ENCODE measurements at places on chromosomes 1 and 21.

DNA sequence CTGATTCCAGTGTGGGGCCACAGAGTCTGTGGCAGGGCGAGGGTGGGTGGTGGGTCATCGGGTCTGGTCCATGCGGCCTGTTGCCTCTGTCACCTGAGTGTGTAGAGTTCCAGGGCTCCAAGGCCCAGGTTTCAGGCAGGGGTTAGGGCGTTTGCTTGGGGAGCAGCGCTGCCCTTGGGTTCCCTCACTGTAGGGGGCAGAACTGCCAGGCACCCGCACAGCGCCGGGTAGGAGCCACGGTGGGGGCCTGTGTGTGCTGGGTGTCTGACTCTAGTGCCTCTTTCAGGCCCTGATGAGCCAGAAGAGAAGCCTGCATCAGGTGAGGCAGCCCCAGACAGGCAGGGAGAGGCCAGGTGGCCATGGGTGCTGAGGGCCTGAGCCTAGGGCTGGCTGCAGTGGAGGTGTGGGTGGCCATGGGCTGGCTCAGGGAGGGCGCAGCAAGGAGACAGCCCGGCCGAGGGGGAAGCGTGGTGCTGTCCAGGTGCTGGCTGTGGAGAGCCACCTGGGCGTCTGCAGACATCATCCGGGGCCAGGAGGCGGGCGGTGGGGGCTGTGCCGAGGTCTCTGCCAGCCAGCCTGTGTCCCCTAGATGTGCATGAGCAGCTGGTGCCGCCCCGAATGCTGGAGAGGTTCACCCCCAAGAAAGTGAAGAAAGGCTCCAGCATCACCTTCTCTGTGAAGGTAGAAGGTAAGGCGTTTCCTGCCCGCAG, 72.3 kb downstream of the TRIM11 start:
- no peak for DNase-seq

DNA sequence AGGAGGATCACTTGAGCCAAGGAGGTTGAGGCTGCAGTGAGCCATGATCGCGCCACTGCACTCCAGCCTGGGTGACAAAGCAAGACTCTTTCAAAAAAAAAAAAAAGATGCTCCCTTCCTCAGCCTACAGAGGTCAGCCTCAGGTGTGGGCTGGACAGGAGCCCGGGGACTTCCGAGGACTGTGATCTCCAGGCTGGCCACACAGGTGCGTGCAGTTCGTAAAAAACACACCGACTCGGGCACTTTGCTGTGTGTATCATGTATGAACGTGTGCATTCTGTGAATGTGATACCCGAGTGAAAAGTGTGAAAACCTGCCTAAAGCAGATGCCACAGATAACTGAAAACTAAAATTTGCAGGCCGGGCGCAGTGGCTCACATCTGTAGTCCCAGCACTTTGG, 8.4 kb upstream of the CCDC27 start:
- no peak for DNase-seq

DNA sequence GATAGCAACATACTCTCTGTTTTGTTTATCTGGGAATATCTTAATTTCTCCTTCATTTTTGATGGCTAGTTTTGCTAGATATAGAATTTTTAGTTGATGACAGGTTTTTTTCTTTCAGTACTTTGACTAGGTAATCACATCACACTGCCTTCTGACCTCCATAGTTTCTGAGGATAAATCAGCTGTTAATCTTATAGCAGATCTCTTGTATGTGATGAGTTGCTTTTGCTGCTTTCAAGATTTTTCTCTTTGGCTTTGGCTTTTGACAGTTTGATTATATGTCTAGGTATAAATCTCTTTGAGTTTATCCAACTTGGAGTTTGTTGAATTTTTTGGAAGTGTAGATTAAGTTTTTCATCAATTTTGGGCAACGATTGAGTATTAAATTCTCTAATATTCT, 142.6 kb downstream of the ZNF644 start:
- DNase-seq = no peak

GRCh38 chr21:14519000-14519399, 27.1 kb downstream of the SAMSN1 start:
- no peak for DNase-seq

- DNase-seq = no peak
Observed at GRCh38 chr1:107963601-107964335, 1.2 kb downstream of the VAV3 start.

DNA sequence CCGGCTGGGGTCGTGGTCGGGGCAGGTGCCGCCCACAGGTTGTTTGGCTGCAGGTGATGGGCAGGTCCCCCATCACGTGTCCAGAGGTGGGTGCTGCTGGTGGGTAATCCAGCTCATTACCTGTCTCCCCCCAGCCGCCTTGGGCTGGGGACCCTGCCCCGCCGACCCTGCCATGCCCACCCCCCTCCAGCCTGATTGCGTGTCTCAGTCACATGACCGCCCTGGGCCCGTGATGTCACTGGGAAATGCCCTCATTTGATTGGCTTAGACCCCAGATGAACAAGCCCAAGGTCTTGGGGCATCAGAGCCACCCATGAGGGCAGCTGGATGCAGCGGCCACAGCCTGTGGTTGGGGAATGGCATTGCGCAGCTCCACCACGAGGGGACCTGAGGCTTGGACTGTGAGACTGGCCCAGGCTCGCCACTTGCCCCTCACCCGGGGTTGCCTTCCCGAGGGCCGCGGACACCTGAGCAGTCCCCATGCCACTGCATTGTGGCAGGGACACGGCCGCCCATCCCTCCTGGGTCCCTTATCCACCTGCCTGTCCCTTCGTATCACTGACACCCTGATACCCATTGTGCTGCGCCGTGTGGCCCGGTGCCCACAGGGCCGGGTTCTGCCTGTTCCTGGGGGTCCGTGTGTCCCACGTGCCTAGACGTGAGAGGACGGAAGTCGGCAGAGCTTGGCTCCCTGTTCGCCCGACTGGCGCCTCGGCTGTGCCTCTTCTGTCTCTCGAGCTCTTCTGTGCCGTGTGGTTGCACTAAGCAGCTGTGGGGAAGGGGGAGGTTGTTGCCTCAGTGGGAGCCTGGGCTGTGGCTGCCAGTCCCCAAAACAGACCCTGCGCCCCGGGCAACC, 68.0 kb downstream of the FAAP20 start:
- no peak for DNase-seq

DNA sequence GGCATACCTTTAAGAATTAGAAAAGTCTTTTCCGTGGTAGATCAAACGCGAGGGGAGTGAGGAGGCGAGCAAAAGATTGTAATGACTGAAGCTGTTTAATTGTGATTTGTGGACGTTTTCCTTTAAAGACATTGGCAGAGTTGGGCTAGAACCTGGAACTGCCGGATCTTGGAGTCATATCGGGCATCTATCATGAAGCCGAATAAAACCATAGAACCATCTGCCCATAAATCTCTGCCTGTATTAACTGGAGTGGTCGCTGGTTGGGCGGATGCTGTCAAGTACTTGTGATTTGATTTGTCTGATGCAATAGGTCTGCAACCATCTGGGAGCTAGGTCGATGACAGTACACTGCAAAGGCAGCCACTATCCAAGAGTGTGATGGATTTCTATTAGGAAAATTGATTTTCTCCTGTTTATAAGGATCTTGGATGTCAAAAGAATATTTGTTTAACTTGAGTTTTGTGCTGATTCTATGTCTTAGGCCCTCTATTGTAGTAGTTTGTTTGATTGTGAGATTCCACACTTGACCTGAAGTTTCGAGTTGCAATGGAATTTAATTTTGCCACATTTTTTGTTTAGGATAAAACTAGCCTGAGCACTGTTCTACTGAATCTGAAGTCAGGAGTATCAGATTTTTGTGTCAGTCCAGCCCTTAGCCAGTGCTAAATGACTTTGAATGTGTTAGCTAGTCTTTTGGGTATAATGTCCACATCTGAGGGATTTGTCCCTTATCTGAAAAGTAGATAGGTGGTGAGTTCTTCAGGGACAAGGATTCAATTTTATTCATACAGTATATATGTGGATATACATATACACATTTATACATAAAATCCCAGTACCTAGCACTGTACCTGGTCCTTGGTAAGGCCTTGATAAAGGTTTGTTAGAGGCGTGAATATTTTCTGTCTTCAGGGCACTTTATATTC, 1.2 kb downstream of the SARS1 start:
- DNase-seq = peak; percentile 27

- DNase-seq = no peak
Observed at GRCh38 chr1:175487956-175488355, 255.4 kb downstream of the TNR start.

DNA sequence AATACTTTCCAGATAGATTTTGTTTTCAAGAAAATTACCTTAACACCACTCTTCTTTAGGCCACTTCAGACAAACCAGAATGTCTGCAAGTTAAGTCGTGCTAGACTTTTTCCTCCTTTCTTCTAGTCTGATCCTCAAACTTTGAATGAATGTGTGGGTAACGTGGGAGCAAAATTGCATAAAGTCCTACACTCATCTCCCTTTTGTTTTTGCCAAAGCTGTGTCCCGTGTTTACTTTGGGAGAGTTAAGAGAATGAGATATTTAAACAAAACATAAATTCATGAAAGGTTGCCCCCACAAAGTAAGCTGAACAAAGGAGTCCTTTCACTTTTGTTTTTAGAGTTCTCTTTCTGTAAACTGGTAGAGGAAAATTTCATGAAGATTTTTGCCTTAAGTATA, 16.9 kb upstream of the VAMP3 start:
- DNase-seq = no peak

DNA sequence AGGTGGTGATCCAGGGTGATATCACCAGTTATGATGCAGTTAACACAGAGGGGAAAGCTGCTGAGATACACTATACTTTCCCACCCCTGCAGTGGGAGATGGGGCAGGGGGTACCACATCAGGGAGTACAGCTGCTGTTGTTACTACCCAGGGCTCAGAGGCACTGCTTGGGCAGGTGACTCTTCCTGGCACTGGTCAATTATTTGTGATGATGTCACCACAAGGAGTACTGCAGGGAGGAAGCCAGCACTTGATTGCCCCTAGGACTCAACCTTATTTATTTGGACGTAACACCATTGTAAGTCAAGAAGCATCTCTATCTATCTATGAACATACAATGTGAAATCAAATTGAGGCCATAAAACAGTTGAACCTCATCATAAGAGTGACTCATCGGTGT, 10.1 kb downstream of the IFNAR1 start:
- no peak for DNase-seq

DNA sequence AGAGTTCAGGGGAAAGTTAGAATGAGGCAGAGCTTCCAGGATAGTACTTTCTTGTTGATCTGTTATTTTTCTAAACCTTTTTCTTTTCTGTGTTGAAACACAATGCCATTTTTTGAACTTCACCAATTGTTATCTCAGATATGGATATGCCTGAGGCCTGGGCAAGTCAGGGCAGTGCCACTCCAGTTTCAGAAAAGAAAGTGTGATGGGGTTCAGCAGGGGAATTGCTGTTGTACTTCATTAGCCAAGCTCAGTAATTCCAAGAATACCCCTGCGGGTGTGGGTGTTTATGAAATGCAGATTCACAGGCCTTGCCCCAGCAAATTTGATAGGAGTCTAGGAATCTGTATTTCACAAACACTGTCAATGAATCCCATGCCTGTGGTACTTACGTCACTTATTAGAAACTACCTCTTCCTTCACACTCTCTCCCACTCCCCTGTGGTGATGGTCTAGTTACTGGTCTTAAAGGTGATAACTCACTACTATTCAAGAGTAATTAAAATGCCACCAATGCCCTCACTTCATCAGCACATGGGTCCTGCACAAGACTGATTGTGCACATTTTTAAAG, 142.3 kb downstream of the PBX1 start:
- no peak for DNase-seq

- DNase-seq = no peak
Observed at GRCh38 chr1:173422456-173422976, 54.6 kb upstream of the PRDX6 start.

- no peak for DNase-seq
Observed at GRCh38 chr21:46552274-46552673, 52.6 kb downstream of the S100B start.

- peak; percentile 7 for DNase-seq
Observed at GRCh38 chr1:223628233-223629125, 37.0 kb downstream of the CAPN8 start.

- DNase-seq = no peak
Observed at GRCh38 chr1:28258628-28259251, 578 bp upstream of the SESN2 start.

DNA sequence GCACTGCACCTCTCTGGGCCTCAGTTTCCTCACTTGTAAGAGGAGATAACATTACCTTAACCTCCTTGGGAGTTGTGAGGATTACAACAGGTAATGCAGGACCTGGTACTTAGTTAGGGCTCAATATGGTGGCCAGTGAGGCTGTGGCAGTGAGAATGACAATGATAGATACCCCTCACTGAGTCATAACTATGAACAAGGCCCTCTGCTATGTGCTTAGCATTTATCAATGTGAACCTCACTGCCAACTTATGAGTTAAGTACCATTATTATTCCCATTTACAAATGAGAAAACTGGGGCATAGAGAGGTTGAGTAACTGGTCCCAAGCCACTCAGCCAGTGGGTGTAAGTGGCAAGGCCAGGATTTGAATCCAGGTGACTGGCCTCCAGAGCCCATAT, 64.4 kb downstream of the HMGB4 start:
- DNase-seq = no peak

DNA sequence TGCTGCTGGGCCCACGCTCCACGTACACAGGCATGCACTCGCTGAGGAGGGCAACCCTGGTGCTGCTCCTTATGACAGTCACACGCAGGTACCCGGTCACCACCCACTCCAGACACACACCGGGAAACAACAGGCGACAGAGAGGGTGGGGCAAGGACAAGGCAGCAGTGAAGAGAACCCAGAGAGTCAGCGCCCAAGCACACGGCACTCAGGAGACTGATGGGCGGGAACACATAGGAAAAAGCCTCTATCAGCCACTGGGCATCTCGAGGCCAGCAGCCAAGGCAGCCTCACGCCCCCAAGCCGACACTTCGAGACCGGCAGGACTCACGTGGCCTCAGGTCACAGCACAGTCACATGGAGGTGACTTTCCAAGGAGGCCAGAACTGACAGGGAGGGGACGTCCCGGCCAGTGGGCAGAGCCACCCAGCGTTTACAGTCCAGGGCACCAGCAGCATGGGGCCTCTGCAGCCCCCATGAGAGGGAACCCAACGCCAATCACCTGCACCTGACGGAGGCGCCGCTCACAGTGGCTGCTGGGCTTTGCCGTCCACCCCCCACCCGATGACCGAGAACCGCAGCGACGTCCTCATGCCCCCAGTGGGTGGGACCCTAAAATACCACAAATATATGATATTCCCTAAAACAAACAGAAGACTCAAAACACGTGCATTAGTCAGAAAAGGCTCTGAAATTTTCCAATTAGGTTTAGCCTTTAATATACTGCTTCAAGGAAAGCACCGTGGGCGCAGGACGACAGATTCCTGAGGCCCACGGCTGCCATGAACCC, 19.7 kb downstream of the PTTG1IP start:
- DNase-seq = no peak

GRCh38 chr1:161216945-161217712, 2.0 kb downstream of the FCER1G start:
- DNase-seq = no peak

DNA sequence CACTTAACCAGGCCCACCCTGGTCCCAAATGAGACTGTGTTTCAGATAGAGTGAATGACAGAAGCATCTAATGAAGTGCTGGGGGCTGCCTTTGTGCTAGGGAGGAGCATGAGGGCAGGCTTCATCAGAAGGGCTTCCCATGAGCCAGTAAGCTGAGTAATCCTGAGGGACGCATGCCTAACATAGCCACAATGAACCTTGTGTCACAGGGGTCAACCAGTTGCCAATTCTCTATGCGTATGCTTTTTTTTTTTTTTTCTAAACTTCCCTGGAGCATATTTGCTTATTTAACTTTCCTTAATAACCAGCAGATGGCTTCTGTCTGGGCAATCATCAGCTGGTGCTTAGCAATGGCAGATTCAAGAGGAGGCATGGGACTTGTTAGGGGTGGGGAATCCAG, 25.5 kb upstream of the CYP2J2 start:
- no peak for DNase-seq
